ENCODE measurements at places on chromosomes 5 and 9.

DNA sequence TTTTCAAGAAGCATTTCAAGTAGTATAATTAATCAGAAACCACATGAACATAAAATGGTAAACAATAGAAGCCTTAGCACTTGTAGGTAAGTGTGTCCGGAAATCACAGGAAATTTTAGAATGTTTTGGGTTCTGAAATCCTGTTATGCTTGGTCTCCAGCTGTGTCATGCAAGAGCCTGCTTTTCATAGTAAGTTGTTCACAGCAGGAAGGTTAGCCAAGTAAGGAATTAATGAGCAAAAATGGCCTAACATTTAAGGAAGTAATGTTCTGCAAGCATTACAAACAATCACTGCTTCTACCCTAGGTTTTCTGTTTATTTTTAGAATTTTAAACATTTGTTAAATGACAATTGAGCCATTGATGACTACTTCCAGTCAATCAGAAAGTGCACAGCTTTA, 669.5 kb downstream of the SLCO4C1 start:
- no peak for DNase-seq

DNA sequence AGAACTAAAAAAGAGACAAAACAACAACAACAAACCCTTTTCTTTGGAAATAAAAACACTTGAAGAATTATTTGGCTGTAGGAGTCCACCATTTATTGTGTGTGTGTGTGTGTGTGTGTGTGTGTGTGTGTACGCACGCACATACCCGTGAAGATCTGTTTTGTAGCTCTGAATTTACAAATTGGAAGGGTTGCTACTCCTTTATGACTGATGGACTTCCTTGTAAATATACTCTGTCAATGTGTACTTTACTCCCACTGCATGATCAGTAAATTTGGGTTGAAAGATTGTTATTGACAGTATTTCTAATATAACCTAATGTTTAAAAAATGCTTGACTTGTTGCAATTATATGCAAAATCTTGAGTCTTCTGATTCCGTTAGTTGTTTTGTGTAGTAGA, 148.1 kb downstream of the ATG10 start:
- no peak for DNase-seq

GRCh38 chr9:87479801-87480201, 17.9 kb upstream of the DAPK1 start:
- no peak for DNase-seq

GRCh38 chr5:55913466-55914413, 62.6 kb downstream of the IL31RA start:
- DNase-seq = no peak

DNA sequence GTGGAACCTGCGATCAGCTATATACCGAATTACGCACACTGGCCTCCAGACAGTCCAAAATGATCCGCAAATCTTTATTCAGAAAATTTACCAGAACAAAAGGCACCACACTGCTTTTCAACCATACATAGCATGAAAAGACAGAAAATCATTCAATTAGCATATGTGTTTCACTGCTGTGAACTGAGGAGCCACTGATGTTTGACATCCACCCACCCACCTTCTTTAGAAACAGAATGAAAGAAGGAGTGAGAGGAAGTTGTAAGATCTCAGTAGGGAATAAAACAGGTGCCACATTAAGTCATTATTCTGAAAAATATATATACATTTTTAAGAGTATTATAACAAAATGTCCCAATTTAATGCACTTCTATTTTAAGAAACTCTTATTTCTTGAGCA, 156.8 kb downstream of the NFIB start:
- DNase-seq = no peak

DNA sequence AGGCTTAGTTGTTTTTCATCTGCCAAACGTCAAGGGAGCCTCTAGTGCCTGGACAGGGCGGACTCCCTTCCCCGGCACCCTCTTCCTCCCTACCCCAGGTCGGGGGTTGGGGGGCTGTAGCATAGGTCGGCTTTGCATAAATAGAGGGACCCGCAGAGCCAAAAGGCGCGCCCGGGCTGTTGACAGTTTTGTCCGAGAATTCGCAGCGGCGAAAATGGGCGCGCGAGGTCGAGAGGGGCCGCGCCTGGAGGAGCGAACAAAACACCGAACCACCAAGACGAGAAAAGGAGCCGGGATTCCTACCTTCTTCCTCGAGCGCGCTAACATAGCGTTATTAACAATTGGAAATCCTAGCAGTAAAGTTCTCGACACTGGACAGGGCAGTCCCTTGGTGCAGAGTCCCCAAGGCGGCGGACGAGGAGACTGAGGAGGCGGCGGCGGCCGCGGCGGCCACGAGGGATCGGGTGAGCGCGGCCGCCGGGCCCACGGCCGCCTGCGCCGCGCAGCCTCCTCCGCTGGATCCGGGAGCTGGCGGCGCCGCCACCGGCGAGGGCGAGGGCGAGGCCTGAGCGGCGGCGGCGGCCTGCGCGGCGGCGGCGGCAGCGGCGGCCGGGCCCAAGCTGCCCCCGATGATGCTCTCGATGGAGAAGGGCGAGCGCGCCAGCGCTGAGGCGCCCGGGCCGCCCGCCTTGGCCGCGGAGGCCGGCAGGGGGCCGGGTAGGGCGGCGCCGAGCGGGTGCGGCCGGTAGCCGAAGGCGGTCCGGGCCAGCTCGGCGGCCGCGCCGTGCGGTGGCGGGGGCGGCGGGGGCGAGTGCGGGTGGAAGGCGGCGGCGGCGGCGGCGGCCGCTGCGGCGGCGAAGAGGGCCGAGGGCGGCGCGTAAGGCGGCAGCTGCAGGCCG, 1.7 kb downstream of the FOXD1 start:
- no peak for DNase-seq

GRCh38 chr9:124507880-124508423, 753 bp upstream of the NR5A1 start:
- no peak for DNase-seq

DNA sequence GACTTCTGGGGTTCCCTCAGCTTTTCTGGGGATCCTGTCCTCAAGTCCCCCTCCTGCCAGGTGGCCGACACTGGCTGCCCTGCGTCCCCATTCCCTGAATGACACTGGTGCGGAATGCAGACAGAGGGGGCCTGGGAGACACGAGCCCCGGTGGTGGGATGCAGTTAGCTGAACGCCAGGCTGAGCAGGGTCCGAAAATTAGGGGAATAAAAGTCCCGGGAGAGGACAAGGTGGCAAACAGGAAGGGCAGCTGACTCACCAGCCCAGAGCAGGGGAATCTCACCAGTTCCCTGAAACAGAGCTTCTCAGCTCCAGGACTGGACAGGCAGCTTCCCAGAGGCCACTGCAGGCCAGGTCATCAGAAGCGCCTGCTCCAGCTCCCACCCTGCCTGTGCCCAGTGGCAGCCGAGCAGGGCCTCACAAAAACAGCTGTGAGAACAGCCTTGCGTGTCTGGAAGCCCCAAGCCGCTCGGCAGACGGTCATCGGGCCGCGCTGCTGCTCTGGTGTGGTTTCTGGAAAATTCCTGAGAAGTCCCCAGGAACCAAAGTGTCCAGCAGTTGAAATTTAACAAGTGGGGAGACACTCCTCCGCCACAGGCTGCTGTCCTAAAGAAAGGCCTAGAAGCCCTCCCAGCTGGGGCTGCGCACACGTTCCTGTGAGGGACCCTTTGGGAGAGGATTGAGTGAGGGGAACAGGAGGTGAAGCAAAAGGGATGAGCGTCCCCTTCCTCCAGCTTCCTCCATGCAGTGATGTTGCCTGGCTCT, 47.6 kb upstream of the EXOC3 start:
- DNase-seq = no peak

- DNase-seq = no peak
Observed at GRCh38 chr9:13721481-13722235, 442.2 kb upstream of the MPDZ start.

DNA sequence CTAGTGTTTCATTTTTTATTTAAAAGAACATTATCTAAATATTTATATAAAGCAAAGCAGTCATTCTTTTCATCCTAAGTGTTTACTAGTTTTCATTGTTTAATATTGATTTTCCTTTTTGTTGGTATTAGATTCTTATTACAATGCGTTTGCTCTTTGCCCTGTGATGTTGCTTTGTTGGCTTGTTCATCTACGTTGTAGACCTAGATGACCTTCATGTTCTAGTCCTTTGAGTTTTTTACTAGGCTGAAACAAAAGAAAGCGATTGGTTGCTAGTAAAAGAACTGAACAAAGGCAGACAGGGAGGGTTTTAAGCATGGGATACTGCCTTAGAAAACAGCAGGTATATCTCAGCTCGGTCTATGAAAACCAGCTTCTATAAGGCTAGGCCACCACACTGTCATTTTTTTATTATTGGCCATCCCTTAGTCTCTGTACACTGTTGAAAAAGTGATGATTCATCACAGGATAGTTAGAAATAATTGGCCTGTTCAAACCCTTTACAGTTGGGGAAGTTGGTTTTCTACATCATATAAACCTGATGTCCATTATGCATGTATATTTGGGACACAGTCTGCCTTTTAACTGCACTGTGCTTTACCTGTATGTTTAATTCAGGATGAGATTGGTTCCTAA, 119.0 kb downstream of the ZCCHC7 start:
- DNase-seq = no peak

DNA sequence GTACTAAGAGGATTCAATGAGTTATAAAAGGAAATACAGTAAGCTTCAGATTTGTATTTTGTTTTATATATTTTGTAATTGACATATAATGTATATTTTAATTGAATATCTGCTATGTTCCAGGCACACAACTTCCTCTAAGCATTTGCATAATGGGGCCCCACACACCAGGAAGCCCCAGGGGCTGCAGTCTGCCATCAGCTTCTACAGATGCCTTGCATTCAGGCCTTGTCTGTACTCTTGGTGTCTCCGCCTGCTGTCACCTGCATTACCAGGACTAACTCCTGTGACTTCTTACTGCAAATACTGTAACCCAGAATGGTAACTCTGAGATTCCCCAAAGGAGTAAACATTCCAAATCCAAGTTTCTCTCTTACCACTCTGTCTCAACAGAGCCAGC, 20.6 kb downstream of the ARL15 start:
- DNase-seq = no peak

DNA sequence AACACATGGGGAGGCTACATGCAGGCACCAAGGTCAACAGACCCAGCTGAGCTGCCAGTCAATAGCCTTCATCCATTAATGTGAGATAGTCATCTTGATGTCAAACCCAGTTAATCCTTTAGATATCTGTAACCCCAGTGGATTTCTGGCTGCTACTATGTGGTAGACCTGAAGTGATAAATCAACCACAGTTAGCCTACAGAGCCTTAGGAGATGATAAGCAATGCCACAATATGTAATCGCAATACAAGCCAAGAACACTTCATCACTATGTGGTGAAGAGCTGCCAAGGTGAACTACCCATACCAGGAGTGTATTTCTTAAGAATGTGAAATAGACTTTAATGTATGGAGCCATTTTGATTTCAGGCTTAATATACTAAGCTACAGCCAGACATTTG, 1175.5 kb downstream of the DTWD2 start:
- no peak for DNase-seq

DNA sequence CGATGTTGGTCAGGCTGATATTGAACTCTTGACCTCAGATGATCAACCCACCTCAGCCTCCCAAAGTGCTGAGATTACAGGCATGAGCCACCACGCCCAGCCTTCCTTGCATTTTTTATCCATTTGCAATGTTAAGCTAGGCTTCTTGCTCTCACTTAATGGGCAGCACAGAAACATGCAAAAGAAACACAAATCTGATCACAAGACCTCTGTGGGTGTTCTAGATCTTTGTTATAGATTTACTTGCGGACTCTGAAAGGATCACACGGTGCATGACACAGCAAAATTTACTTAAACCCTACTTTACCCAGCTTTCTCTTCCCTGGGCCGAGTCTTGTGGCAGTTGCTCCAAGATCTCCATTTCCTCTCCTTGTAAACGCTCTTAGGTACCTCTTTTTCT, 71.3 kb downstream of the PSAT1 start:
- no peak for DNase-seq

GRCh38 chr5:56172241-56172640, 60.9 kb downstream of the ANKRD55 start:
- DNase-seq = no peak

- no peak for DNase-seq
Observed at GRCh38 chr5:41213340-41213739, at the start of gene C6. TSS of gene C6 (minus strand) at chr5:41213532. CDS start at chr5:41203230, 10,302 bp downstream.

- no peak for DNase-seq
Observed at GRCh38 chr9:90808398-90808797, 6.8 kb downstream of the SYK start.

DNA sequence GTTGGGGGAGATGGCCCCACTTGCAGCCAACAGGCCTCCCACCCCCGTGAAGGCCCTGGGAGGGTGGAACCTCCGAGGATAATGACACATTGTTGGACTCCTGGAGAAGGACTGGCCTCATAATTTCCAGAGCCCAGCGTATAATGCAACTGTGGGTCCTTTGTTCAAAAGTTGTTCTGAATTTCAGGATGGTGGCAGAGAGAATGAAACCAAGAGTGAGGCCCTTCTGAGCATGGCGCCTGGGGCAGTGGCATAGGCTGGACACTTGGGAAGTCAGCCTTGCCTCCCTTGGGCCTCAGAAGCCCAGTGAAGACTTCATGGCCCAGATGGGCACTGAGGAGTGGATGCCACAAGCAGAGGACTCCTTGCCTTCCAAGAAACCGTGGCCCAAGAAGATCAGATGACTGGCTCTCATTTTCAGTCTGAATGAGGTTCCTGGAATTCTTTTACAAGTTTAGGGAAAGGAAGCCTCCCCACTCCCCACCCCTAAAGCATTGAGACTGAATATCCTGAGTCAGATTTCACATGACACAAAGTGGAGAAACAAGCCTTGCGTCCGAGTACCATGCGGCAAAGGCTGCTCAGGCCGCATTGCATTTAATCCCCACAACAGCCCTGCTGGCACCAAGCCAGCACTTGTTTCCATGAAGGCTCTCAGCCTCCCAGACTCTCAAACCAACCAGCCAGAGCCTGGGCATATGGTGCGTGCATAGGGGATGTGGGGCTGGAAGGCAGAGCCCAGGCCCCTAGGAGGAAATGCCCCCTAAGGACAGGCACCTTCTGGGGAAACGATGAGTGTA, 96.7 kb upstream of the SMIM23 start:
- DNase-seq = no peak

- DNase-seq = no peak
Observed at GRCh38 chr5:86979811-86980411, 287.8 kb upstream of the RASA1 start.

DNA sequence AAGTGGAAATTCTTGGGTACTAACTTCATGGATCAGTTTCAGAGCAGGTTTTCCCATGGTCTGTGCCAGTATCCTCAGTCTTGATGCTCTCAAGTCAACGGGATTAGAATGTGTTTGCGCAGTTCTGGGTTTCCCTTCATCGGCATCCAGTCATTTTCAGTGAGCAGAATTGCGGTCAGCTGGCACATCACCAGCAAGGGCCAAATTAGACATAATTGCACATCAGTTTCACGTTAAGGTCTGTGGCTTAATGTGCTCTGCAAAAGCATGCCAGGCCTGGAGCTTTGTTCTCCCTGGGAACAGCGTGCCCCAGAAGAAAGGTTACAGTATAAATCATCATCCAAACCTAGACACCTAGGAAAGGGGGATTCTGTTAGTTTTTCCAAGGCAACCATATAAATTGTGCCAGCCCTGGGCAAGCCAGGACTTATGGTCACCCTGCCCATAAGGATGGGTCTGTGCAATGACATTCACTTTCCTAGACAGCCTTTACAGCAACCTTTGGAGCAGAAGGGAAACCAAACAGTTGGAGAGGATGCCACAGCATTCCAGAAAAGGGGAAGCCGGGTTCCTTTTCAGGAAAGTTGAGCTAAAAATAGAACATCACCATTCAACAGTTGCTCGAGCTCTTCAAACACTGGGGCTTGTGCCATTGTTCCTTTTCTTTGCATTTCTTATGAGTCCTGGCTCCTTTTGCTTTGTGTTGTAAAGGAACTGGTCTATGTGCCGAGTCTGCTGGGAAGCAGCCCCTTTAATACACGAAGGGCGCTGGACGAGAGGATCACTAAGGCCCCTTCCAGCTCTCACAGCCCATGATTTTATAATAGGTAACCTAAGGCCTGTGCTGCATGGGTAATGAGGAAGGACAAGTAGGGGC, 23.1 kb downstream of the IQGAP2 start:
- DNase-seq = no peak

- no peak for DNase-seq
Observed at GRCh38 chr9:87039809-87040392, 92.6 kb upstream of the GAS1 start.
